Activated CD4-positive, alpha-beta T cell treated with anti-CD3 and anti-CD28 coated beads, Interleukin-2, amount 50 U/mL, for 16 hours (primary cell): ENCODE measurements at places on chromosomes 13 and 19.
A peak's percentile ranks its signal among the peaks of the same experiment; 100 is the strongest.

DNA sequence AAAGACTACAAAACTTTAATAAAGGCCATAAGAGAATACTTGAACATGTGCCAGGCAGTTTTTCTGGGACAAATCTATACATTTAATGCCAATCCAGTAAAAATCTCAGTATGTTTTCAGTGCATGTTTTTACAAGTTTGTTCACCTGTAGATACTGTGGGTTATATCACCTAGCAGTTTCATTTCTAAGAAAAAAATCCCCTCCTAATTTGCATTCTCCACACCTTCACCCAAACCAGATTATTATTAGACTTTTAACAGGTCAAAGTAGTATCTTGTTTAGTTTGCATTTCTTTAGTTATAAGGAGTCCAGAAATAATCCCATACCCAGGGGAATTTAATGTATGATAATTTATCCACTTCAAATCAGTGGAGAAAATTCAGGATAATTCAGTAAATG lies 17.0 kb upstream of the LPAR6 start:
- DNase-seq: no peak

DNA sequence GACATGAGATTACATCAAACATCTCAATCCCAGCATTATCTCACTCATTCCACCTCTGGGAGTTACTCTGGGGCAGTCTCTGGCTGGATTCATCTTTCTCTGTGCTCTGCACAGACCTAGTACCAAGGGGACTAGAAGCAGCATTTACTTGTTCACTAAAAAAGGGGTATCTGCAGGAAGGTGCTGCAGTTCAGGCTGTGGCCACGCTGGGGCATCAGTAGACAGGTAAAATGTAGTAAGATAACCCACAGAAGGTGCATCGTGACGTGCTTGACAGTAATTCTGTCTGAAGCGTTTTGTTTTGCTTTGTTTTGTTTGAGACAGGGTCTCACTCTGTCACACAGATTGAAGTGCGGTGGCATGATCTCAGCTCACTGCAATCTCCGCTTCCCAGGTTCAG lies 29.3 kb downstream of the ZNF564 start:
- no peak for DNase-seq

DNA sequence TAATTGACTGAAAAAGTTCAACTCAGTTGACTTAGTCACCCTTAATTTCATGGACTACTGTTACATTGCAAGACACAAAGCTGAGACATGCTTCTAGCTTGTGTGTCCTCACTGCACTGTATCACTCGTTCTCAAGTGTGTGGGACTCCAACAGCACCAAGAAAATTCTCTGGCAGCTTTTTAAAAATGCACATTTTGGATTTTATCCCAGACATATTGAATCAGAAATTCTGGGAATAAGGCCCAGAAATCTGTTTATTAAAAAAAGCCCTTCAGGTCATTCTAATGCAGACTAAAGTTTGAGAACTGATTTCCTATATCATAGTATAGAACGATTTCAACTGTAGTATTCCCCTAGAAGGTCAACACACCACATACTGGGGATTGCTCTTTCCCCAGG lies 1485.3 kb downstream of the PCDH9 start:
- DNase-seq: no peak

DNA sequence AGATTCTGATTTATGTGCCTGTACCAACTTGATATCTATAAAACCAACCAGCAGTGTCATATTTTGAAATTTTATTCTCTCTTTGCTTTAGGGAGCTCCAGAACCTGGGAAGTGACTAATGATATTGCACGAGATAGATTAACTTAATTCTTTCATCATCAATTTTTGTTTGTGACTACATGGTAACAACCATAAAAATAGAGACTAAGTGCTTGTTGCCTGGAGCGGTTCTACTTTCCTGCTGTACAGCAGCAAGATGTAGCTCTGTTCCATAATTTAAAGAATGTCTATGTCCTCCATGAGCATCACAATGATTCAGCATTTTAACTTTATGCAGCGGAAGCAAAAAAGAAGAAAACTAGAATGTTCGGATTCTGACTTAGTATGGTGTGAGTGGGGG lies 275.6 kb downstream of the KLF5 start:
- no peak for DNase-seq

DNA sequence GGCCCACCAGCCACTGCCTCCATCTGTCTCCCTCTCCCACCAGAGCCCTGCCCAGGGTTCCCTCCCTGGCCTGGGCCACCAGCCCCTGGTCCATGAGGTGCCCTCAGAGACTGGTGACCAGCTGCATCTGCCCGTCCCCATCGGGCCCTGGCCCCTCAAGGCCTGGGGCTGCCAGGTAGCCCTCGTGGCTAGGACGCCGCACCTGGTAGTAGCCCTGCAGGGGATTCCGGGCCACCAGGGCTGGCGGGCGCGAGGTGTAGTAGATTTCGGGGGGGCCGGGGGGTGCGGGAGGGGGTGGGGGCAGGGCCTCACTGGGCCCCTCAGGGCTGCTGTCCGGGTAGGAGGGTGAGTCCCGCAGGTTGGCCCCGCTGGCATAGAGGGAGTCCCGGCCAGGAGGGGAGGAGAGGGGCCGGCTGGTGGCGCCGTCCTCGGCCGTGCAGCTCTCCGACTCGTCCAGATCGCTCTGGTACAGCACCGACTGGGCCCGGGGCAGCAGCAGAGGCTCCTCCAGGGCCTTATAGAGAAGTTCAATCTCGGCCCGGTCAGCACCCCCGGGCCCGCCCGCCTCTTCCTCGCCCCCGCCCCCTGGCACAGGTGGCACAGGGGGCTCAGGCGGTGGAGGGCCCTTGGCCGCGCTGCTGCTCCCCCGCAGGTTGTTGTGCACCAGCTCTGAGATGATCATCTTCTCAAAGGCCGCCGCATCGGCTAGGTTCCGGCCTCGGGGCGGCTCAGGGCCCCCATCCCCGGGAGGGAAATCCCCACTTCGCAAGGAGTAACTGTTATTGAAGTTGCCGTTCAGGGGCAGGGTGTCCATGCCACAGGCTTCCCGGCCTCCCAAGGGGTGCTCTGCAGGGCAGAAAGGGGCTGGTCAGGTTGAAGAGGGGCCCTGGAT lies 14.6 kb upstream of the ASF1B start:
- DNase-seq: no peak

GRCh38 chr19:12801466-12802266 lies at the start of the genes PRDX2 and THSD8:
TSS of gene PRDX2 (minus strand) at chr19:12801800. CDS start at chr19:12801261, 539 bp downstream.
TSS of gene THSD8 (plus strand) at chr19:12802069. CDS start at chr19:12802072, 3 bp downstream.
- DNase-seq: peak; percentile 84
